ENCODE measurements at places on chromosomes 5 and 9.

DNA sequence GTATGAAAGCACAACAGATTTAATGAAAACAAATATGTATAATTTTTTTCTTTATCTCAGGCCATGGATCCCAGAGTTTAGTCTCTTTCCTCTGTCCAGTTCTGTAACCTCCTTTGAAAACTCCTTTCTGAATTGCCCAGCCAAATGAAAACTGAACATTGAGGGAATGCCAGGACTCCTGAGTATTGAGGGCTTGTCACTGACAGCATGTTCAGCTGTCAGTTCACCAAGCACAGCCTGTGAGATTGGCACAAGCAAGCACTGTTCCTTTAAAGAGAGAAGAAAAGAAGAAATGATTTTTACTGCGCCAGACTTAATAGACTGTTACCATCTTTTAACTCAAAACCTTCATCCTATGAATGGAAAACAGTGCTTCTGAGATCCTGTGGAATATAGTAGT, 27.3 kb downstream of the TTC1 start:
- no peak for DNase-seq

- DNase-seq: no peak
Measured at GRCh38 chr5:132294728-132295504, 722 bp downstream of the SLC22A4 start.

DNA sequence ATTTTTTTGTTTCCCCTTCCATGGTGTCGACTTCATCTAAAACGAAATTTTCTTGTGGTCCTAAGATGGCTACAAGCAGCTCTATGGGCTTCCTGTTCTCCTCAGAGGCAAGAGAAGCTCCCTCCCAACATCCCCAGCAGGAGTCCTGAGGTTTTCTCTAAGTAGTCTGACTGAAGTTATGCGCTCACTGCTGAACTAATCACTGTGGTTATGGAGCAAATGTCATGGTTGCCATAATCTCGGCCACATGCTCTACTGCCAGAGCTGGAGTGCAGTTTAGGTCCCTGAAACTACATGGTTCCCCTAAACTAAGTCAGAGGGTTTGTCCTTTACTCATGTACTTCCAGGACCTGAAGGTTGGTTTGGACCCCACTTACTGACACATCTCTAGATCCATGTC, 68.0 kb upstream of the MAMDC2 start:
- DNase-seq: no peak

- DNase-seq: no peak
Measured at GRCh38 chr9:1683951-1684350, 331.2 kb upstream of the SMARCA2 start.

DNA sequence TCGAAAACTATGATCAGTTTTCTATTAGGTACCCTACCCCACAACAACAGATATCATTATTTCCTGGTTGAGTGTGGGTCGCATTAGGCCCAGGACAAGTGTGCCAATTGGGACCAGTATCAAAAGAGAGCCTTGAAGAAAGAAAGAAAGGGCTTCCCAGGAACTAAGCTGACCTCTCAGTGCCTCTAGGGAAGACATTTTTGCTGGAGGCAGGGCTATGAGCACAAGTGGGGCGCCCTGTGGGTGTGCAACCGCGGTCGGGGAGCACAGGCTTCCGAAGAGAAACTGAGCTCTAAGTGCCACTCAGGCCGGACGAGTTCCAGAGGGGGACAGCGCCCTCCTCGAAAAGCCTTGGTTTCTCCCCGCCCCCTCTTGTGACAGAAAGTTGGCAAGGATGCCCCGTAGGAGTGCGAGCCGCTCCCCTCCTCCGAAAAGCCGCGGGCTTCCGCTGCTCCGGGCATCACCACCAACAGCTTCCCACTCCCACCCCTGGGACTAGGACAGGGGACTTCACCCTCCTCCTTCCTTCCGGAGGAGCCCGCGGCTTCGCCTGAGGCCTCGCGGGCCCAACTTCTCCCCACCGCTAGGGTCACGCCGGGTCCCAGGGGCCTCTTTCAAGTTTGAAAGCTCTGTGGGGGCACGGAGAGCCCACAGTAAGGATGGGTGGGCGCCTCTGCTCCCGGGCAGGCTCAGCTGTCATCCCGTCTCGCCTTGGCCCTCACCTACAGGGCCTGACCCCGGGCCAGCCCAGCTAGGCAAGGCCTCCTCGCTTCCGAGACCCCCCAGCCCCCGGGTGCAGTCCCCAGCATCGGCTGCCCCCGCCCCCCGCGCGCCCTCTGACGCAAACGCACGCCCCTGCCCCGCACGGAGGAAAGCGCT, 2.0 kb downstream of the NR2F1-AS1 start:
- DNase-seq: no peak

- peak; percentile 6 for DNase-seq
Measured at GRCh38 chr9:17519761-17520160, 59.1 kb upstream of the SH3GL2 start.

GRCh38 chr5:169861934-169862333, 118.4 kb downstream of the INSYN2B start:
- DNase-seq: no peak

GRCh38 chr9:70747261-70747718, 332.8 kb upstream of the KLF9 start:
- no peak for DNase-seq

GRCh38 chr9:20382460-20383071, 239.7 kb downstream of the MLLT3 start:
- DNase-seq: no peak

DNA sequence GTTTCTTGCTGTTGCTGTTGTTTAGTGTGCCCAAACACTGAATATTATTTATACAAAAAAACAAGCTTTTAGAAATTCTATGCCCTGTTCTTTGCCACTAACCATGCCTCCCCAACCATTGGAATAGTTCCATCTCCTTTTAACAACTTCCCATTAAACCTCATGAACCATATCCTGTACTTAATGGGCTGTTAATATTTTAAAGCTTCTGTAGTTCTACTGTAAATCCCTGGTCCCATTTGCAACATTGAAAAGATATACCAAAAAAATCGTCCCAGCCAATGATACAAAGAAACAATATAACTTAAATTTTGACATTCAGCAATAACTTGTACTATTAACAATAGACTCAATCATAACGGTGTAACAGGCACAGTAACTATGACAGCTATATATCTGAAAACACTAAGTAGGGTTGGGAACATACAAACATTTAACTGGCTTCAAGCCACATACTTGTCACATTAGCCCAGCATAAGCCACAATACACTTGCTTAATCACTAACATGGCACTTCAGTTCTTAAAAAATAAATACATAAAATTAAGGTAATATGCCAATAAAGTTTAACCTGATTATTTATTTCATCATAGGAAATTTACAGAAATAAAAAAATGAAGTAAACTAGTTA, 86.1 kb downstream of the ADAMTS6 start:
- DNase-seq: no peak

- DNase-seq: no peak
Measured at GRCh38 chr5:165665735-165666400, 2160.4 kb downstream of the MAT2B start.

GRCh38 chr9:12748954-12749353, 25.9 kb upstream of the LURAP1L start:
- DNase-seq: no peak

DNA sequence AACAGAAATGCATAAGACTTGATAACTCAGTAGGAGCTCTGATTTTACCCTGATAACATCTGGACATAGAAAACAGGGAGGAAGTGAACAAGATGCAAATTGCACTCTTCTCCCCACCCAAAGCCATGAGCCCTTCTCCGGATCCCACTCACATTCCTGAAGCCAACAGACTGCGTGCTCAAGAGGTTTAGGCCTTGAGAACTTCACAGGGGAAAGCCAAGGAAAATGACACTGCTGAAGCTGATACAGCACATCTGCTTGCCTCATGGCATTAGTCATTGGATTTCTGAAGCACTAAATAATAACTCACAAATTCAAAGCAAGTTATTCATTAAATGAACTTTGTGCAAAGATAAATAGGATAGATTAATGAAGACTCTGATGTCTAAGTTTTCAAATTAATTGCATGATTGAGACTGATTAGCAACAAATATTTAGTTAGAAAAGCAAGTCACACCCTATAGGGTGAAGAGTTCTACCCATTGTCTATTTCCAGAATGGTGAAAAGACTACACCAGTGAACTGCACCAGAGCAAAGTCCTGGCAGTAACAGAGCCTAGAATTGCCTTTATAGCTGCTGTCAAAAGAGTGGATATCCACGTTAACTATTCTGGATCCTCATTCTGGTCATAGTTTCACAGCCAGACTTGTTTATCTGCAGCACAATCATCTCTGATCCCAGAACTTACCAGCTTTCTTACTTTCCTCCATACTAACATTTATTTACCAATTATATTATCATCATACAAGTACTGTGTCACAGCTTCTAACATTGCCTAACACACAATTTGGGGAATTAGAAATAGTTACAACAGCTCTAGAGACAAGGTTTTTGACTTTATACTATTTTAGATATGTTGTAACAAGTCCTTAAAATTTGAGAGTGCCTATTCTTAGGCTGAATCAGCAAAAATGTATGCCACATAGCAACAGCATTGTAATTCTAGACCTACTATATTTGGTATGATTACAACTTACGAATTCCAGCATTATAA, 432.1 kb upstream of the RGMB start:
- no peak for DNase-seq

DNA sequence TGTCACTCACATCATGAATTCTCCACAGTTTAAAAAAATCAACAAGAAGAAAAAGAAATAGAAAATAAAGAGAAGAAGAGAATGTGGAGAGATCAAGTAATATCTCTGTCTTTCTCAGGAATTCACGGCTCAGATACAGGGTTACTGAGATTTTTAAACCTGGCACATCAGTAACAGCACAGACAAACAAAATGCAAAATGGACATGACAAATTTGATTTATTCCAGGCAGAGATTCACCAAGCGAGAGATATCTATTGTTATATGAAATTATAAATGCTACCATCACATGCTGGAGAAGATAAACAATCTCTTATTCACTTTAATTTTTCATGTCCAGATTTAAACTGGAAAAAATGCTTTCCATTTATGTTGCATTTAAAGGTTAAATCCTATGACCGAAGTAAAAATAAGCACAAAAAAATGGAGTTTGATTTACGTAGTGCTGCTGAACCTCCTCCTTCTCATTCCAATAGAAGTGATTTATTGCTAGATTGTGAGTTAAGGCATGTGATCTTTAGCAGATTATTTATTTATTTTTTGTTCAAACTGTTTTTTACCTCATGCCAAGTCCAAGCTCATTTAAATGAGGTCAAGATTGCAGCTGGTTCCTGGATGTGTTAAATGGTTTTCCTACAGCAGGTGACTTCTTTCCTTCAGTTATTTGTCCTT, 926.4 kb downstream of the MAT2B start:
- no peak for DNase-seq

DNA sequence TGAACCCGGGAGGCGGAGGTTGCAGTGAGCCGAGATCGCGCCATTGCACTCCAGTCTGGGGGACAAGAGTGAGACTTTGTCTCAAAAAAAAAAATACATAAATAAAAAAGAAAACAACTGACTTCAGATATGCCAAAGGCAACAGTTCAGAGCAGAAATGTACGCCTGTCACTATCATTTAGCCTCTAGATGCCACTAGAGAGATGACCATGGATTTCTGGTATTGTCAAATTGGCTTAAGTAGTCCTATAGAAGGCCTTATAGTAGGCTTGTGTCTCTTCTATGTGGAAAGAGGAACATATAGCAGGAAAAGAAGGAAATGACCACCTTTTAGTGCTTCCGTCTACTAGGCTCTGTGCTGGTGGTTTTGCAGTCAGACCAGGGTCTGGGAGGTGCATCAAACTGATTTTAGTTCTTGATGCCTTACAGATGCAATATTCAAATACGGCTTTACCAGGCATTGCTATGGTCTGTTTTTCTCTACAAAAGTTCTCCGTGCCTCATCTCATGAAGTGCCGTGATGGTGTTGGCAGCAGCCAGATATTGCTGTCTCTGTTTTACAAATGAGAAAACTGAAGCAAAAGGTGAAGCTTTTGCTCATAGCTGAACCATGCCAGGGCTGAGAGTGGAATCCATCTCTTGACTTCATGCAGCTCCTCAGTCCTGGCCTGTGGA, 17.2 kb downstream of the AGXT2 start:
- DNase-seq: no peak

Data from HuH-7 (cell line).